HepG2 (cell line): ENCODE measurements at places on chromosomes 11 and 22. TPM values are rescaled to one million over a fixed set of nuclear protein-coding genes. Genes with fewer than 3 reads are reported as not detected.

DNA sequence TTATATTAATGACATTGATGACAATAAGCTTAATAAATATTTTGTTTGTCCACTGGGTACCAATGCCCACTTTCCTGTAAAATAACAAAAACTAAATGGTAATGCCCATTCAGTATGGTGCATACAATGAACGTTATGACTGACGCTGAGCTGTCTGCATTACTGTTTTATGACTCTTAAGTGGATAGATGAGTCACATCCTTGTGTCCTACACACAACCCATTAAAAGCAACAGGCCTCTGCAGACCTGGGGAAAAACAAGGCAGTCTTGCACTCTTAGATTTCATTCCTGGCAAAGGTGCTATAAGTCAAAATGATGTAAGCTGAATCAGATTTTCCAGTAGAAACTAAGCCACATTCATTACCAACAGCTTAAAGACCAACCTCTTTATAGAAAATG lies 176.3 kb upstream of the TMEM45B start:
- peak; percentile 3 for DNase-seq

The APOC3 gene
- polyA plus RNA-seq: 687 and 1,005 TPM in 2 replicates

GRCh38 chr22:19766240-19766510 lies 5.6 kb downstream of the TBX1 start:
- DNase-seq: no peak

DNA sequence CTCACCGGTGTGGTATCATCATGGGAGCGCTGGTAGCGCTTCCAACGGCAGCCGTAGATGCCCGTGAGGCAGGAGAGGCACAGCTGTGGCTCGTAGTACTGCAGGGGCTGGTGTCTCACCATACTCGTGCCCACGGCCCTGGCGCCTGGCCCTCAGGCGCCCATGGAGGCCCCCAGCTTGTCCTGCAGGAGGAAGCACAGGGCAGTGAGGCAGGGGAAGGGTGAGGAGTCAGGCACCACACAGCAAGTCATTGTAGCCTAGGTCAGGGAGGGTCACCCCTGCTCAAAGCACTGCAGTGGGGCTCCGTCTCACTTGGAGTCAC lies 44.6 kb upstream of the KLHL35 start:
- no peak for DNase-seq

GRCh38 chr22:26665813-26666231 lies 8.4 kb downstream of the MIAT start:
- no peak for DNase-seq

DNA sequence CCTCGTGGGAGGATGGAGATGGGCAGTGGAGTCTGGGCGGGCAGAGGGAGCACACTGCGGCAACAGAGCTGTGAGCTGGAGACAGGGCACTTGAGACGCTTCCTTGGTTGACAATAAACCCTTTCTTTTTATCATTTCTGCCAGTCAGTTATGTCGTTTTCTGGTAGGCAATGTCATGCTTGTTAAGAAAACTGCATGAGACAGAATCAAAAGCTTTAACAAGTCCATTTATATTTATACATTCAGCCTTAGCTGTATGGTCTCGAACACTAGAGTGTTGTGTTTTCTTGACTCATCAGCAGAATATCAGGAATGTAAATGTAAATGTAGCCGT lies 31.9 kb downstream of the PPFIA1 start:
- DNase-seq: no peak

The ART5 gene
- polyA plus RNA-seq: 0.48 and 0.55 TPM in 2 replicates

- DNase-seq: no peak
Observed at GRCh38 chr11:12642806-12643428, 31.3 kb upstream of the TEAD1 start.
